ENCODE measurements at places on chromosomes 12 and 14. TPM values are rescaled to one million over a fixed set of nuclear protein-coding genes. Genes with fewer than 3 reads are reported as not detected.

DNA sequence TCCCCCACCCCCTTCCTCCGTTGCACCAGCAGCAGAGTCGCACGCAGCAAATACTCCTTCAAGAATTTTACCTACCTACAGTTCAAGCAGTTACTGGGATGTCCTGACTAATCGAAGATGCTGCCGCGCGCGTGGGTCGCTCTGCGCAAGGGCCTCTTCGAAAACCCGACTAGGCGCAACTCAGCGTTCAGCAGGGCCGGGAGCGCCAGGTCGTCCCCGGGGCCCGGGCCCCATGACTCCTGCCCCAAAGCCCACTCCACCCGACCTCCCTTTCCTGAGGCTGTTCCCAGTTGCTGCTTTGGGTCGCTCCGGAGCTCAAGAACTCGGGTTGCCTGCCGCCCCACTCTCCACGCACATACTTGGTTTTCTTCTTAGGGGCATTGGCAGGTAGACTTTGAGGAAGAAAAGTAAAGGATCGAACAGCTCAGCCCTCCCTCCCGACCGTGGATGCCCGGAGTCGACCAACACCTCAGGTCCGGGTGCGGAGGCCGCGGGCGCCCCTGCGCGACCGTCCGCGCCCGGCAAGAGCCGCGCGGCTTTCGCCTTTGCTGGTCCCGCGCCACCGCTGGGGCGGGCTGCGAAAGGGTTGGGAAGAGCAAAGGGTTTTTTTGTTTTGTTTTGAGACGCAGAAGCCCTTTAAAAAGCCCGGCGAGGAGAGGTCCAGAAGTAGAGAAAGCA lies 1.9 kb downstream of the BMP4 start:
- no peak for DNase-seq

DNA sequence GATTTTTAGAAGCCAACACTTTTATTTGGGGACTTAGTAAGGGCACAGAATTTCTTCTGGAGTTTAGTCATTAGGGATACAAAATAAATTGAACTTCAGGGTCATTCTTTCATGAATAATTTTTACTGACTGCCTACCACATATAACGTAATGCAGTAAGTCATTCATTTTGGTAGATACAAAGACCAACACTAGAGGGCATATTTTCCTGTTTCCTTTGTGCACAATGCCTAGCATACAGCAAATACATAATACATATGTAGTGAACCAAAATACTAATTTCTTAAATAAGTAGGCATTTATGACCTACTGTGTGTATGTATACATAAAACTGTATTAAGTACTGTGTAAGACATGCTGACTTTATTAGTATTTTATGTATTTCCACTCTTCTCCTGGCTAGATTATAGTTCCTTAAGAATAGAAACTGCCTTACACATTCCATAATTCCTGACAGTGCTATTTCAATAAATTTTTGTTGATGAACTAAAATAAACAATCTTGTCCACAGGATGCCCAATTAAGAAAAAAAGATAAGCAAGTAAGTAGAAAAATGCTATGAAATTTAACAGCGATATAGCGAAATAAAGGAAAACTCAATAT lies 47.9 kb downstream of the PPP1R12A start:
- no peak for DNase-seq

DNA sequence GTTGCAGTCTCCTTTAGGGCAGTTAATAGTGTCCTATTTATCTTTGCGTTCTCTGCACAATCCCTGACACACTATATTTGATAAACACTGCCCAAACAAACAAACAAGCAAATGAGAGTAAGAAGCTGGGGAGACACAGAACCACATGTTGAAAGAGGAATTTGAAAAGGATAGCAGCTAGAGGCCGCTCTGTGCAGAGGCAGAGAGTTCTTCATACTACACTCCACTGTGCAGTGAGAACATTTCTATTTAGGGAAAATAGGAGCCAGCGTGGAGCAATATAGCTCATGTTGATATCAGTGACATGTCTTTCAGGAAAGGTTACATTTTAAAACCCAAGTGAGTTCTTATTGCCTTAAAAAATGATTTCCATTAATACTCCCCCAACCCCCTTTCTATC lies 140.3 kb upstream of the SEL1L start:
- DNase-seq: no peak

GRCh38 chr14:22070119-22070982 lies 396.7 kb upstream of the OR4E1 start:
- no peak for DNase-seq

DNA sequence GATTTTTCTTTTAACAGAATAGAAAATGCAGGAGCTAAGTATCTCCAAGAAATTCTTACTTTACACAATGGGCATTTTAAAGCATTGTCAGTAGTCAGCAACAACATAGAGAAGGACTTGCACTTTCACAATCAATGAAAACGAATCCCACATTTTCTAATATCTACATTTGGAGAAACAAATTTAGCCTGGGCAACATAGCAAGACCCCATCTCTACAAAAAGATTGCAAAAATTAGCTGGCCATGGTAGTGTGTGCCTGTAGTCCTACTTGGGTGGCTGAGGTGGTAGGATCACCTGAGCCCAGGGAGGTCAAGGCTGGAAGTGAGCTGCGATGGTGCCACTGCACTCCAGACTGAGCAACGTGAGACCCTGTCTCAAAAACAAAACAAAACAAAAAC lies 30.6 kb upstream of the C2CD5 start:
- DNase-seq: no peak

DNA sequence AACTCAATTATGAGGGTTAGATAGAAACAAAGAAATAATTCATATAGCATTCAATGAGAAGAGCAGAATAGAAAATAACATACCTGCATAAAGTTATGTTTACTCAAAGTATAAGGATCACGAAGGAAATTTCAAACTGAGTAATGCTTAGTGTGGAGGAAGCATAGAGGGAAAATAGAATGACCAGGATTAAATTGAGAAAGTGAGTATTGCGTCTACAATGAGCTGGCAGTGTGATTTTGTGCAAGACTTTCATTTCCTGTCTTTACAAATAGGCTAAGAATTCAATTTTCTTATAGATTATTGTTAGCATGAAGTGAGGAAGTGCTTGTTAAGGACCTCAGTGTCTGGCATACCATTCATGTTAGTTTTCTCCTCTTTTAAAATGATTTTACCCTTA lies 12.0 kb downstream of the ADGRD1 start:
- DNase-seq: no peak

DNA sequence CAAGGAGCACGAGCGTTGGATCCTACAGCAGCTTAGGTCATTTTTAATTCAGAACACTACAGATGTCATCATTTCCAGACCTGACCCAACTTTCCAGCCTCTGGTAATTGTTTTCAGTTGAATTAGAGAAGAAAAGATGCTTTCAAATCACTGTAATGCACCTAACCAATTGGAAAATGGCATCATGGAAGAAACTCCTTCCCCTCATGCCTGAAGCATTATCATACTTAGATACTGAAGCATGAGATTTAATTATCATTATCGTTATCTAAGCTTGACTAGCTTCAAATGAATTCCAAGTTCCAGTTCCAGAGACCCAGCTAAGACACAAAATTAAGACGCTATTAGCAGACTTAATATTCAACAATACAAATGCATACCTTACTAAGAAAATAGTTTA lies 299.3 kb downstream of the TMEM132D start:
- DNase-seq: no peak

DNA sequence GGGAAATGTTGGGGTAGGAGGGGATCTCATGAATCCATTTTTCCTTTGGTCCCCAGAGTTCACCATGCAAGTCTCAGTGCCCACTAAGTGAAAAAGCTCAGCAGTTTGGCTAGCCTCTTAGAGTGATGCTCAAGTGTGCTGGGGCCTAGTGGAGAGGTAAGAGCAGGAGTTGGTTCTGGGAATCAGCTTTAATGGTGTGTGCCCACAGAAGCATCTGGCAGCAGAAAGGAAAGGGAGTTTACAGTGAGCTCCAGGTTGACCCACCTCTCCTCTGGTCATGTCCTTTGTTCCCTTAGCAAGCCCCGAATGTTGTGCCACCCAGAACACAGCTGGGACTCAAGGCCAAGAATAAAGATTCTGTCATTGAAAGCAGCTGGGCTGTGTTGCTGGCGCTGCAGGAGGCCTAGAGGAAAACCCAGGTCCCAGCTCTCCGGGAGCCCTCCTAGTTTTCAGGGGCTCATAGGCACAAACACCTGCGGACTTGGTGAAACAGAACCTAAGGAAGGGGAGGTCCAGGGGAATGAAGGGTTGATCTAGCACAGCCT lies 320.8 kb downstream of the ZFP36L1 start:
- no peak for DNase-seq

The IL23A gene
- not detected for total RNA-seq

The RIMBP2 gene
- 39.5 TPM for total RNA-seq

The CBLN3 gene
- 0.47 TPM for total RNA-seq

The KLRG1 gene
- total RNA-seq: 7.8 TPM

The SPRYD3 gene
- 29.6 TPM for total RNA-seq

Measured in occipital lobe (tissue), 3 donors.